ENCODE measurements at places on chromosomes 1 and 21.

GRCh38 chr21:15098908-15099307 is 34.1 kb upstream of the NRIP1 start:
- DNase-seq: no peak

DNA sequence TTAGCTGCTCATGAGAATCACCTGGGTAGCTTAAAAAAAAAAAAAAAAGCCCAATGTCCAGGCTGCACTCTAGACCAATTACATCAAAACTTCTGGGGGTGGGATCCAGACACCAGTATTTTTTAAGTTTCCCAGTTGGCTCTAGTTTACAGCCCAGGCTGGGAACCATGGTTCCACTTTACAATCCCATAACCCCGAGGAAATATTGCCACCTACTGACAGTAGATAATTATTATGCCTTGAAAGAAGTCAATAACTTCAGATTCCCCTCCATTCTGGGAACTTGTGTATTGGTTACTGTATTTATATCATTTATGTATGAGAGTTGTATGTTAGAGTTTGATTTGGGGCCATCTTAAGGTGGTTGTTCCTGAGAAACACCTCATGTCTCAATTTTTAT is 100.2 kb downstream of the SPATA46 start:
- no peak for DNase-seq

- no peak for DNase-seq
Measured at GRCh38 chr1:12341667-12342066, 111.8 kb downstream of the VPS13D start.

DNA sequence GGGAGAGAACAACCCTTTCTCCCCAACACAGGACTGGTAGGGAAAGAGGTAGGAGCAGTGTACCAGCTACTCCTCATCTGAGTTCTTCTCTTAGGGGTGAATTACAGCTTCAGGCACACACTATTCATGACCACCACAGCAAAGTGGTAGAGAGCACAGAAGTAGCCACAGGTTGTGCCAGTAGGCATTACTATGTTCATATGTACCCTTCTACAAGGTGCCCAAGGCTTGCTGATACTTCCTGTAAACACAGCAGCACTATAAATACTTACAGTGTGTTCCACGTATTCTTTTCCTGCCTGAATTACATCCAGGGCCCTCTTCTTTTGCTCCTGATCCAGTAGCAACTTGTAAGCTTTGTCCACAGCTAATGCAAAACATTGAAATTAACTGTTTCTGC is 23.1 kb downstream of the DNAJC8 start:
- no peak for DNase-seq

- no peak for DNase-seq
Measured at GRCh38 chr1:246607462-246607861, 41.2 kb downstream of the CNST start.

DNA sequence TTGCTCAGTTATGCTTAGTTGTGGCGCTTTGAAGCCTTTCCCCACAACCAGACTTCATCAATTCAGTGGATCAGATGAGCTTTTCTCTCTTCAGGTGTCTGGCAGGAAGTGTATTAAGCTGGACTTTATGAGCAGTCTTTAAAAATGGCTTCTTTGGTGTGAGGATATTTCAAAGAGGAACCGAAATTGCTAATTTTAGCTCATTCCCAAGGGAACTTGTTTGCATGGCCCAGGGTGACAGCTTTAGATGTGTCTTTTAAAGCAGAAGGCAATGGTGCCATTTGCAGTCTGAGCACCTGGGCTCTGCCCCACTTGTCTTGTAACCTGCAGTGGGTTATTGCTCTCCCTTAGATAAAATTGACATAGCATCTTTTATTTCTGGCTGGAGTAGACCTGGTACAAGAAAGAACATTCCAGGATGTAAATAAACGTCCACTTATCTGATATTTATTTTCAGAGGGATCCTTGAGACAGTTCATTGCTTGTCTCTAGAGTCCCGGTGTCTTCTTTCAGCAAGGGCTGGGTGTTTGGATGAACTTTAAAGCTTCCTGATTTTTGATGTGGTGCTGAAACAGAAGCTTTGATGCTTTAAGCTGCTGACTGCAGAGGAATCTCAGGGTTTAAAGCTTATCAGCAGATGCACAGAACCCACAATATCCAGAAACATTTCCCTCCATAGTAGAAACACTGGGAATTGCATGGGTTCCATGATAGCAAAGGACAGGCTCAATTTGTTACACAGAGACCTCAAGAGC is 241.7 kb downstream of the ADGRL2 start:
- DNase-seq: no peak

GRCh38 chr1:92993581-92993980 is 32.3 kb upstream of the DIPK1A start:
- no peak for DNase-seq

Data from stimulated activated CD8-positive, alpha-beta memory T cell treated with anti-CD3 and anti-CD28 coated beads, Interleukin-7, amount 100 ng/mL, for 1 hour (primary cell).